COLO829 (cell line): ENCODE measurements at places on chromosomes 1 and 21.

DNA sequence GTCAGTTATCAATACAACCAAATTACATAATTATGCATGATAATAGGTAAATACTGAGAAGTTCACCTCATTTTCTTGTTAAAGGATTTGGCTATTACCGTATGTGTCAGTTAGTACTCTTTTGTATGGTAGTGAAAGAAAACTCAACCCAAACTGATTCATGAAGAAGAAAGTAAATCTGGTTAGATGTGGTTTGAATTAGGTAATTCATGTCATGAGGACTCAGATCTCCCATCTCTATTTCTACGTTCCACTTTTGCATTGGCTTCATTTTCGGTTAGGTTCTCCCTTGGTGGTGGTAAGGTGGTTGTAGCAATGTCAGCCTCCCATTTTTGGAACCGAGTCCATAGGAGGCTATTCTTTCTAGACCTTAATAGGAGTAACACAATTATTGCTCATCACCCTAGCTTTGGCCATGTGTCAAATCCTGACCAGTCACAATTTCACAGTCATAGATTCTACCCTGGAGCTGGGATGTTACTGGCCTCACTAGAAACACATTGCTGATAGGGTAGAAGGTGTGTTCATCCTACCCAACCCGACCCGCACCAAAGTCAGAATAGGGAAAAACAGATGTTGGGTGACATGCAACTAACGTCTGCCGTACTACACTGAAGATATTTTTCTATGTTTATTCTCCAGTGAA, 97.6 kb downstream of the OSBPL9 start:
- no peak for DNase-seq

DNA sequence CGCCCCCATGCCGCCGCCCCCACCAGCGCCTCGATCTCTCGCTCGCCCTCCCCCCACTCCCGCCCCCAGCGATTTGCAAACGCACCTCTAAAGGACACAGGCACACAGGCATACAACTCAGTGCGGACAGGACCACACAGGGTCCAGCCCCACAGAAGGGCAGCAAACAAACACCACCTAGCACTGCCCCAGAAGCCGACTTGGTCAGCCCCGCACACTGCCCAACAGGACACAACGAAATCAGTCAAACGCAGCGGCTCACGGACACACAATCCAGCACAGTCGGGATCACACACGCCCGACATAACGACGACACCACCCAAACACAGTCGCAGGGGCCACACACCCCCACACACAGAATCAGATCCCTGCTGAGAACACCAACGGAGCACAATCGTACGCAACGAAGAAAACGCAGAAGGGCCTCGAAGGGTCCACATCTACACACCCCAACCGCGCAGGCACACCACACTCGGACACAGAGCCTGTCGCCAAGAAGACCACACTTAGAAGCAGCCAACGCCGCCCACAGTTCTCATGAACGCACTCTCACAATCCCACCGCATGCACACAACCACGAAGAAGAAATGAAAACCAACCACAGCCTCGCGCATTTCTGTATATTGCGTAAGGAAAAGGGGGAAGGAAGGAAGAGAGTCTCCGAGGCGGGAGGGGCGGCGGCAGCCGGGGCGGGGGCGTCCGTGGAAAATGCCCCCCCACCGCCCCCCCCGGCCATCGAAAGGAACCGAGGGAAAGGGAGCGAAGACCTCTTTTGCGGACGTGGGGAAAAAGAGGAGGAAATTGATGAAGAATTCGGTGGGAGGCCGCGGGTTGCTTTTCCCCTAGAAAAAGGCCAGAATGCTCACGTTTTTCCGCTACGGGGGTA, 481 bp downstream of the TAL1 start:
- no peak for DNase-seq

DNA sequence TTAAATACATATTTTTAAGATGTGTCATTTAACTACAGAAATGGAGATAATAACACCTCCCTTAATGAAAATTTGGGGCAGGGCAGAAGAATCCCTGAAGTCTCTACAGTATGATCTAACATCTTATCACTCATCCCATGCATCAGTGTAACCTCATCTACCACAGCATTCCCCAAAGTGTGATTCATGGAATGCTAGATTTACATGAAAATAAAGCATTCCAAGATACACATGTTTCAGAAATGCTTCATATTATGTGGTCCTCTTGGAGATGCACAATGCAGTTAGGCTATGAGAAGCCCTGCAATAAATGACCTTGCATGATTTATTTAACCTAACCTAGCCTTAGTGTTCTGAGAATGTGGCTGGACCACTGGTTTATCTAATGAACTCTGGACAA, 166.9 kb upstream of the SYT6 start:
- no peak for DNase-seq

DNA sequence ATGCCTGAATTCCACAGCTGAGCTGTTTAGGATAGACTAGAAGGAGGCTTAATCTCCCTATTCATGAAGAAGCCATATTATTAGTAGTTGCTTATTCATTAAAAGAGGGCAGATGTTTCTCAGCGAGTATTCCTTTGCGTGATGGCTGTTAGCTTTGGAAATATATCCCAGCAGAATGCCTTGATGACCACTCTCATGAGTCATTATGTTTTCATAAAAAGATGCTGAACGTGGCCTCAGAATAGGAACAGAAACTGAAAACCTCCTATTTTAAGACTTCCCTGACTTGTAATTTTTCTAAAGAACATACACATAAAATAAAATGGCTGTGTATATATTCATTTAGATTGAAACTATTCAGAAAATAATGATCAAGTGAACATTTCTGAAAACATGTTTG, 9.6 kb upstream of the PLA2G4A start:
- DNase-seq = no peak

DNA sequence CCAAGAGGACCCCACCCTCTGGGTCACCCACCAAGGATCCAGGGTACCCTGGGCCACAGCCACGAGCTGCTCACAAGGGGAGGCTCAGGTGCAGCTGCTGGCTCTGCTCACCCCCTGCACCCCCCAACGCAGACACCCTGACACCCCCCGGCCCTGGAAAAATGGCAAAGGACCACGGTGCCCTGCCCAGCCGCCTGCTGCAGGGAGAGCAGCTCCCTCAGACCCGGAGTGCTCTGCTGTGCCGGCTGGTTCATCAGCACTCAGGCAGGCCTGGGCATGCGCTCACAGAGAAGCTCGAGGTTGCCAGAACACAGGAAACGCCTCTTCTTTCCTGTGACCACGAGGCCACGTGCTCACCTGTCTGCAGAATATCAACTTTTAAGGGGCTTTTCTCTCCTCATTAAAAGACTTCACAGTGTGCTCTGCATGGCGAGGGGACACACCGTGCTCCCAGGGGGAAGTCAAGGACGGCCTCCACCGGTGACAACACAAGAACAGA, 4.3 kb upstream of the C1QTNF12 start:
- no peak for DNase-seq

GRCh38 chr1:3607703-3608065, 3.6 kb downstream of the MEGF6 start:
- DNase-seq = no peak

DNA sequence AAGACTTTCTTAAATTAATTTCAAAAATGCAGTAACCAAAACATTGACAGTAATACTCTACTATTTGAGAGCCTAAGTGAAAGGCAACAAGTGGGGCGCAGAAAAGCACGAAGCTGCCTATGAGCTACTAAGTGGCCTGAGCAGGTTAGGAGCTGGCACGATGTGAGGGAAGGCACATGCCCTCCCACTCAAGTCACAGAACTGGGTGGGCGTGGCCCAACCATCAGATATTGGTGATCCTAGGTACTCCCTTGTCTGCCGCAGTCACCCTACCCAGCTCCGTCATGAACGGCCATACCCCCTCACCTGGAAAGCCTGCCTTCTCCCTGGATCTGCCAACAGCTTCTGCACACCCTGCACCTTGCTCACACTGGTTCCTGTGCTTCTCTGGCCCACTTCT, 40.8 kb downstream of the SSBP3 start:
- DNase-seq = no peak

DNA sequence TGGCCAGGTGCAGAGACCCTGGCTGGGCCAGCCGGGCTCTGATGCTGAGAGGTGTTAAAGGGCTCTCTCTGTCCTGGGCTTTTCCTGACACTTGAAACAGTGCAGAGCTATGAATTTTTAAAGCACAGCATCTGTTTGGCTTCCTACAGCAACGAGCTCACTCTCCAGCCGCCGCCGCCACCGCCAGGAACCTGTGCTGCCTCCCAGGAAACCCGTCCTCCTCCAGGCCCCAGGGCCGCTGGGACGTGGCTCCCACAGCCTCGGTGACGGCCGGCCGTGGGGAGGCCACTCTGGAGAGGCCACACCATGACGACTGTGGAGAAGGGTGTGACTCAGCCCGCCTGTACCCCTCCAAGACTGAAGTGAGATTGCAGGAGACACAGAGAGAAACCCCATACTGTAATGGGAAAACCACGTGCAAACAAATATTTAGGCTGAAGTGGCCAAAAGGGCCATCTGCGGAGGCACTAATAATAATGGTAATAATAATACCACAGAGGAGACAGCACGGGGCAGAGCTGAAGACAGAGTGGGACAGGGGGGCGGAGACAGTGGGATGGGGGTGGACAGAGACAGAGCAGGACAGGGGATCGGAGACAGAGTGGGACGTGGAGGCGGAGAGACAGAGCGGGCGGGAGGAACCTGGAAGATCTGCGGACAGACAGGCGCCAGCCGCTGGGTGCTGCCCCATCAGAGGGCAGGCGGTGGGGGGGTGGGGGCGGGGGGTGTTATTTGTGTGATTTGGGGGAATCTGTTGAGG, 139.2 kb downstream of the CASZ1 start:
- no peak for DNase-seq

DNA sequence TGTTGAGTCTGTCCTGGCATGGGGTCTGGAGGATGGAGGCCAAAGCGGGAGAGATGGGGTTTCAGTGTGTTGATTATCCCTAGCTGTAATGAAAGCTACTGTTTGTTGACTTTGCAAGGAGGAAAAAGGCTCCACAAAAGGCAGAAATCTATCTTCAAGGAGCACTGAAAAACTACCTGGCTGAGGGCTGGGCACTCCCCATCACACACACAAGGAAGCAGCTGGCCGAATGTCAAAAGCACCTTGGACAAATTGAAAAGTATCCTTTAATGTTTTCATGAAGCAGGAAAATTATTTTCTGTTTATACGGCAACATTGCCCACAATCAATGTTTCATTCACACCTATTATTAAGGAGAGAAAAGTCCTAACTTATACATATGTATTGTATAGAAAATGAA, 27.8 kb upstream of the PWP2 start:
- no peak for DNase-seq

DNA sequence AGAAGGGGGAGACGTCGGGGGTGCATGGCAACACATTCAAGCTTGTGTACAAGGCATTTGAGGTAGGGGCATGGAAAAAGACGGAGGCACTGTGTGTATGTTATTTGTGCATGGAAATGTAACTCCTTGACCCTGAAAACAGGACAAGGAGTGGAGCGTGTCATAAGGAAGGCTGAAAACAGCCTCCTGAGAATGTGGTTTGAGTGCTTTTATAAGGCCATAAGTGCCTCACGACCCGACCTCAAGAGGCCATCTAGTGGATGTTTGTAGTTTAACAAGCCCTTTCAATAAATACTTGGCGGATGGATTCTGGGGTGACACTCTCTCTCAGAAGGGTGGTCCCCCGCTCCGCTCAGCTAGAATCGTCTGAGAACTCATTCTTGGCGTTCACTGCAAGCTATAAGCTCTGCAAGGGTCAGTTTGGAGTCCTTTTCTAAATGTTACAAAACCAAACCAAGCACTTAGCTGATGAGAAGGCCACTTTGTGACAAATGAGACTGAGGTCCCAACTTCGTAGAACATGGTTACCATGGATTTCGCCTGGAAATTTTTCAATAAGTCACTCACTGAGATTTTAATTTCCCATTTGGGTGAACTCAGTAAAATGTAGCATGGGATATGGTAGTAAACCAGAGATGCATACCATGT, 38.8 kb upstream of the CLCA4 start:
- DNase-seq = no peak

DNA sequence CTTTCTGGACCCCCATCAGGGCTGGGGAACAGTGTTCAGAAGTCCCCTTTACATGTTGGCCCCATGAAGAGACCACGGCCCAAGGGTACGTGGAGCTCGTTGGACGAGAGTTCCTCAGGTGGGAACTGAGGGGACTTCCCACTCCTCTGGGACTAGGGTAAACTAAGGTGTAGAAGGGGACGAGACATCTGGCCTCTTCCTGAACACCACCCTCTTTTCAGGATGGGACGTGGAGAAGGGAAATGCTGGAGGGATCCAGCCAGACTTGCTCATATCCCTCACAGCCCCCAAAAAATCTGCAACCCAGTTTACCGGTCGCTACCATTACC, 2.0 kb downstream of the NAXE start:
- DNase-seq = no peak

DNA sequence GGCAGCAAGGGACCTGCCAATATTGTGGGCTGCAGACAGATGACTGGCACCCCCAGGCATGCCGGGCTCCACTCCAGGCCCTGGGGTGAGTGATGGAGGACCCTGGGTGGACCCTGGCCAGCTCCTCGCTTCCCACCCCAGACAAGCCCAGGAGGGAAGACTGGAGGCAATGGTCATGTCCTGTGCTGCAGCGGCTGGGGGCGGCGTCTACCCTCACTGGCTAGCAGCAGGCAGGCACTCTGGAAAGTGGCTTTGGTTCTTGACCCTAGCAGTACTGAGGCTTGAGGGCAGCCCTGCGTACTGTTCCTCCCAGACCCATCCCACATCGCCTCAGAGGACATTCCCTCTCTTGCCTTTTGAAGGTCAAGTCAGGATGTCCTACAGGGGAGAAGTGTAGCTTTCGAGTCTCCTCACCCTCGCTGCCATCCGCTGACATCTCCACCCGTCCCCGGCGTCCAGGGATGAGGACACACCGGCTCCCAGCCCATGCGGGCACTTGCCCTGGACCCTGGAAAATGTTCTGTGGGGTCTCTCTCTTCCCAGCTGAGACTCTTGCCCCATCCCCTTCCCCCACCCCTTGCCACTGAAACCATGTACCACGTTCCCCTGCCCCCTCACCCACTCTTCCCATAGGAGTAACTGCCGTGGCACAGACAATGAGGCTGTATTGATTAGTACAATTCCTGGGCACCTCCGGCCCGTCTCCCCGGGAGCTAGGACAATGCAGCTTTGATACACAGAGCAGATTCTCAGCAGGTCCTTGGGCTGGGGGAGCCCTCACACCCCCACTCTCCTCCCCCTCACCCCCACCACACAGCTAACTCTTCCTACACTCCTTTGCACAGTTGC, 15.0 kb downstream of the SLC6A9 start:
- DNase-seq = no peak

- no peak for DNase-seq
Measured at GRCh38 chr1:59664166-59664565, 150.6 kb upstream of the HOOK1 start.

GRCh38 chr1:89855413-89856123, 34.7 kb downstream of the LRRC8D start:
- no peak for DNase-seq
